Inflammatory macrophage treated with lipopolysaccharide for 1 hour (primary cell): ENCODE measurements at places on chromosomes 7 and 10.

DNA sequence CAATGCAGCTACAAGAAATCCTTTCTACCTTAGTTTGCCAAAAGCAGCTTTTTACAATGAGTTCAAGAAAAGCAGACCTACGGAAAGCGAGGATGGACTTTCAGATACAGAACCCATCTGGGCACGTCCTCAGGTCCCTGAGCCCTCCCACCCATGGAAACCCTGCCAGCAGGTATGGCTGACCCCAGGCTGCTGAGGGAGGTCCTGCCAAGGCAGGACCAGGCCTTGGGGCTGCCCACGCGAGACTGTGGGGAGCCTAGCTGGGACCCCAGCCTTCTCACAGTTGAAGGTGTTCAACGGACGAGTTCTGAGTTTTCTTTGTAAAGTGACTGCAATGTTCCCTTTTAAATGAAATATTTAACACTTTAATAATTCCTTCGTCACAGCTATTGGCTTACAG, 245.0 kb downstream of the MGMT start:
- no peak for DNase-seq

- DNase-seq = no peak
Observed at GRCh38 chr10:58775960-58776567, 263.4 kb downstream of the BICC1 start.

- DNase-seq = no peak
Observed at GRCh38 chr10:12428447-12429135, 79.2 kb downstream of the CAMK1D start.

- no peak for DNase-seq
Observed at GRCh38 chr7:132485136-132485535, 91.1 kb downstream of the PLXNA4 start.

GRCh38 chr7:127473409-127473808, 80.9 kb upstream of the ZNF800 start:
- no peak for DNase-seq

- peak; percentile 88 for DNase-seq
Observed at GRCh38 chr7:135980665-135981180, 3.6 kb upstream of the MTPN start.

DNA sequence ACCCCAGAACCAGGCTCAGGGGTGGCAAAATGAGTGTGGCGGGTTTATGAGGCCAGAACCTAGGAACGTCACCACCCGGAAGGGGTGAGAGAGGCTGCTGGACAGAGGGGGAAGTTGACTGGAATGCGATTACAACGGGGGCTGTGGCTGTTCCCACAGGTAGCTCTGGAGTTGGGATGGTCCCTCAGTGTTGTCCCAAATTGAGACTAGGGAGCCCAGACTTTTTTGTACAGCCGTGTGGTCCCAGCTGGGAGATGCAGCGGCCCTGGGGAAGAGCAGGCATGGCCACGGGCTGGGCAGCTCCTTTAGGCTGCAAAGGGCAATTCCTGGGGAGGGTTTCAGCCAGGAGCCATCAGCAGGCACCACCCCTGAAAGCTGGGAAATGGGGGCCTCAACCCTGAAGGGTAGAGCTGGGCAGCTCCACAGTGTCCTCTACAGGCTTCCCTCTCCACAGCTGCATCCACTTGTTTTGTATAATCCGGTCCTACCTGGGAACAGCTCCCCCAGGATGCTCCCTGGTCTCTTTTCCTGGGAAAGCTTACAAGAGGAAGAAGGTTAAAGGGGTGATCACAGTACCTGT, 11.0 kb upstream of the GDF10 start:
- no peak for DNase-seq

- no peak for DNase-seq
Observed at GRCh38 chr7:133252506-133252857, 396 bp upstream of the EXOC4 start.

DNA sequence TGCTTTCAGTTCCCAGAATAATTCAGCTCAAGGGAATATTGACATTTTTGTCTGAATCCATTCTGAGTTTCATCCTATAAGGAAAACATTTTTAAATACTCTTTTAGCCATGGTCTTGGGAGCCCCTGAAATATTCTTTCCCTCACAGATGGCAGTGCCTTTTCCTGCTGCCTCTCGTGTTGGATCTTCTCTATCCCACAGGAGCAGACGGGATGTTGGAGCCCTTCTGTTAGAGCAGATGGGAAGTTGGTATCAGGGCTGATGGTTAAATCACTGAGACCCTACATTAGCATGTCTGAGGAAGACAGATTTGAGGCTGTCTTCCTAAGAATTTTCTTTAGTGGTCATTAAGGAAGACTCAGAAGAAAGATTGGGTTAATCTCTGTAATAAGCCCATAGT, 737.8 kb downstream of the LRMDA start:
- no peak for DNase-seq

DNA sequence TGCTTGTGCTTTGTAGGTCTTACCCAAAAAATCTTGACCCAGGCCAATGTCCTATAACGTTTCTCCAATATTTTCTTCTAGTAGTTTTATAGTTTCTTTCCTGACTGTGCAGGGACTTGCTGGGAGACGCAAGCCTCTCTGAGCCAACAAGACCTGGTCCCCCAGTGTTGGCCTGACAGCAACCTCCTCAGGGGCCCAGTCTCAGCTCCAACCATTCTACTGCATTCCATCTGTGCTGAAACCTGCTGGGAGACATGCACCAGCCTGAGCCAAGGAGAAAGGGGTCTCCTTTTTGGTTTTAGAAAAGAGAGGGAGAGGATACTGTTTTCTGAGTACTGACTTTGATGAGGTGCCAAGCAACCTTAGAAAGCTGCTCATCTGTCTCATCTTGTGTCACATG, 251.4 kb downstream of the PRKG1 start:
- no peak for DNase-seq

DNA sequence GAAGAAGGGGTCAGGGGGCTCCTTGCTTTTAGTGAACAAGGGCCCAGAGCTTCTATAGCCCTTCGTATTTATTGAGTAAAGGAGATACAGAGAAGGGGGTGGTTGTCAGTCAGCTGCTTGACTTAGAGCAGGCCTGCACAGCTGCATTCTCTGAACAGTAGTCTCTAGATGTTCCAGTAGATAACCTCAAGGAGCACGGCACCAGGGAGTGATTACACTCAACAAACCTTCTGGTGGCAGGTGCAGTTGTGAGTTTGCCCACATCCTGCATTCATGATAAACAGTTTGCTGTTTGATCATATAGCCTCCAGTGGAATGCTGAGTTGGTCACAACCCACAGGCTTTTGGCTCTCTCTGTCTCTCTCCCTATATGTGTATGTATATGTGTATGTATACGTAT, 70.0 kb upstream of the GJD4 start:
- DNase-seq = no peak

- DNase-seq = no peak
Observed at GRCh38 chr10:107163881-107164861, at the start of gene SORCS1. Gene SORCS1, minus strand, starts transcription at chr10:107164706.

DNA sequence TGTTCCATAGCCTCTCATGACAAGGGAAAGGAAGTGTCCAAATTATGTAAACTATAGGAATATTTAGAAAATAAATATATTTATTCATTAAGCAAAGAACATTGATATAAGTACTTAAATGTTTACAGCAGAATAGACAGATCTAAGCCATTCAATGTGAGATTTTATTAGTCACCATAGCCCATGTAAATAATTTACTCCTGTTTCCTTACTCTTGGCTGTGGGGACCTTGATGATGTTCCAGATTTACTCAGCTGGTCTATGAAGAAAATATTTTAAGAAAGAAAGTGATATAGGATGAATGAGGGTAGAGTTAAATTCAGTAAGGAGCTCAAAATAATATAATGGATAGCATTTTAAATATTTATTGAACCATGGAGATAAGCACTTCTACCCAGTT, 442.6 kb upstream of the KLF6 start:
- no peak for DNase-seq

- DNase-seq = peak; percentile 3
Observed at GRCh38 chr7:1666823-1667565, 3.1 kb upstream of the ELFN1 start.

- DNase-seq = no peak
Observed at GRCh38 chr10:82866424-82867020, 991.5 kb downstream of the NRG3 start.

- no peak for DNase-seq
Observed at GRCh38 chr10:77716458-77717317, 79.1 kb upstream of the KCNMA1 start.
